ENCODE measurements at places on chromosomes 4 and X. TPM values are rescaled to one million over a fixed set of nuclear protein-coding genes. Genes with fewer than 3 reads are reported as not detected.

DNA sequence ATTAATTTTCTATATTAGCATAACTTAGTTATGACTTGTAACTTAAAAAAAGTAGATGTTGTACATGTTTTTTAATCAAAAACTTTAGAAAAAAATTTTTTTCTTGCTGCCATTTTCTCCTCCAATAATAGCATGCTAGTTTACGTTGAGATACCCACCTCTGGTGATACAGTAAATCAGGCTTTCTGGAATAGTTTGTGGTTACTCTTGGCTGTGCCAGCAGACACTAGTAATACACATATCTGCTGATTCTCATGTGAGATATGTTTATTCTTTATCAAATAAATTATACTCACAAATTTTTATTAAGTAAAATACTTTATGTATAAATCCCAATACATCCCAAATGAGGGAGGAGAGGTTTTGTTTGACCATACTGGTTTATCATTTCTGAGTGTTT lies 117.3 kb downstream of the KLHL8 start:
- DNase-seq: no peak

Gene GLUD2
- 3.7 TPM for total RNA-seq

- no peak for DNase-seq
These were observed 49.5 kb downstream of the TMEM154 start for GRCh38 chr4:152630324-152630723.

DNA sequence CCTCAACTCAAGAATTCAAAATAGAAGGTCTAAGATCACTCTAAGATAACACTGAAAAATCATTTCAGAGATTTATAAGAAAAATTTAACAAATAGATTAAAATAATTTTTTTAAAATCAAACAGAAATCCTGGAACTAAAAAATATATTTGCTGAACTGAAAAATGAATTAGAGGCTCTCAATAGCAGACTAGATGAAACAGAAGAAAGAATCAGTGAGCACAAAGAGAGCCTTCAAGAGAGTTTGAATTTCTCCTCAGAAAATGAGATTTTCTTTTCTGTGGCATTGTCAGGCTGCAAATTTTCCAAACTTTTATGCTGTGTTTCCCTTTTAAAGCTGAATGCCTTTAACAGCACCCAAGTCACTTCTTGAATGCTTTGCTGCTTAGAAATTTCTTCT lies 335.0 kb upstream of the SLC7A11 start:
- no peak for DNase-seq

GRCh38 chr4:140755774-140756318 lies 339 bp downstream of the TBC1D9 start:
- DNase-seq: peak; percentile 59

GRCh38 chrX:22520128-22520828 lies 247.6 kb downstream of the CBLL2 start:
- DNase-seq: no peak

Gene NXF2B
- total RNA-seq: not detected

GRCh38 chr4:98603683-98604521 lies 54.5 kb downstream of the TSPAN5 start:
- DNase-seq: no peak

DNA sequence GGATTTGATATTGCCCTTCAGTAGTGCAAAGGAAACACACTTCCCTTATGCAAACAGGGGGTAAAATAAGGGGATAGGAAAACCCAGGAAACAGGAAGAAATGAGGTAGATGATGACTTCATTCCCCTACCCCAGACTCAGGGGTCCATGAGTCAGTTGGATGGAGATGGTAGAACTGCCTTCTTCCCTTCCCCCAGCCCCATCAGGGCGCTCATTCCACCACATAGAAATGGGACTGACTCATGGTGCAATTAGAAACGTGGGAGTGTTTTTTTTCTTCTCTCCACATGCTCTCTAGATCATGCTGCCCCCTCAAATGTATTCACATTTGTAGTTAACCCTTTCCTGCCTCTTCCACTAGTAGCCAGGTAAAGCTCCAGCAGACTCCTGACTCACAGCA lies 23.1 kb upstream of the ARMCX2 start:
- no peak for DNase-seq

GRCh38 chrX:20263474-20263873 lies 3.2 kb downstream of the RPS6KA3 start:
- DNase-seq: no peak

- no peak for DNase-seq
These were observed 56.9 kb downstream of the ATG4A start for GRCh38 chrX:108148524-108148923.

GRCh38 chr4:181688872-181689271 lies 554.3 kb upstream of the TENM3 start:
- DNase-seq: no peak

- DNase-seq: no peak
These were observed 540.8 kb downstream of the ADGRL3 start for GRCh38 chr4:61740886-61741285.

Gene GJB1
- 255 TPM for total RNA-seq

Gene SPANXN3
- total RNA-seq: not detected

DNA sequence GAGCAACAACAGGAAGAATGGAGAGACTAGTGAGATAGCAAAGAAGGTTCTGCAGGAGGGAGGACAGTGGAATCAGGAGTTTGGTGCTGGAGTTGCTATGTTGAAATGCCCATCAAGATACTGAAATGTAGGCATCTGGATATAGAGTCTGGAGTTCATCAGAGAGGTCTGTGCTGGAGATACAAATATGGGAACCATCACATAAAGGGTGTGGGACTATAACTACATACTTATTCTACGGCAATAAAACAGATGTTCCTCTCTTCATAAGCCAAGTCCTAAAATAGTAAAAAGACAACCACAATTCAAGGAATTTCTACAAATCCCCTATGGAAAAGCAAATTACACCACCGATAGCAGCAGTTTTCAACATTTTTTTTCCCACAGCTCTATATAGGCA lies 1.6 kb downstream of the MED14 start:
- DNase-seq: no peak

DNA sequence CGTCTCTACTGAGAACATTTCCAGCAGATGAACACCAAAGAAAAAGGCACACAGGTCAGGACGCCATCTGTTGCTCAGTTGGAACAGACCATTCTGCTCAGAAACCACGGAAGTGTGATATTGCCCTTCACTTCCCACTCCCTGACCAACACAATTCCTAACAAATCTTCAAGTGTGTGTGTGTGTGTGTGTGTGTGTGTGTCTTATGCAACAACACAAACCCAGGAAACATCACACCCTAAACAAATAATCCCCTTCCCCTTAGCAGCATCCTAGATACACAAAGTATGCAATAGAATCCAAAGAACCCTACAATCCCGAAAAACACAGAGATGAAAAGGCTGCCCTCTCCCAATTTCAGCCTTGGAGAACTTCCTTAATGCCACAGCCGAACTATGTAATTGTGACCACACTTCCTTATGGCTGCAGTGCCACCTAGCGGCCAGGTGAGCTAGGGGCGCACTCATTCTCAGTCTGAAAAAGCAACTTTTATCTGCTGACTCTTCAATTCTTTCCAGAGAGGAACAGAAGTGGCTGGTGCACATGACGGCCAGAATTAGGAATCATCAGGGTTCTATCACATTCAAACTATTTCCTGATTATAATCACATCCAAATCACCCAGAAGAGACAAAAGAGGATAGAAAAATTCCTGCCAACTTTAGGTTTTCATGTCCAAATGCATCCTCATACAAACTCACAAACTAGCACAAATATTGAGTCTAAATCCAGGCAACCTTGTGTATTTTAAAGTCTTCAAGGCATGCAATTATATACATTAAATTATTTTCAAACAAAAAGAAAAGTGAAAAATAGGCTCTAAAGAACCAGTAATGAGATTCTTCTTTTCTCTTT lies 164.9 kb downstream of the DHX15 start:
- DNase-seq: peak; percentile 83

Gene UGDH
- total RNA-seq: 225 TPM

Gene USP17L13
- total RNA-seq: not detected

Gene SPANXD
- not detected for total RNA-seq

DNA sequence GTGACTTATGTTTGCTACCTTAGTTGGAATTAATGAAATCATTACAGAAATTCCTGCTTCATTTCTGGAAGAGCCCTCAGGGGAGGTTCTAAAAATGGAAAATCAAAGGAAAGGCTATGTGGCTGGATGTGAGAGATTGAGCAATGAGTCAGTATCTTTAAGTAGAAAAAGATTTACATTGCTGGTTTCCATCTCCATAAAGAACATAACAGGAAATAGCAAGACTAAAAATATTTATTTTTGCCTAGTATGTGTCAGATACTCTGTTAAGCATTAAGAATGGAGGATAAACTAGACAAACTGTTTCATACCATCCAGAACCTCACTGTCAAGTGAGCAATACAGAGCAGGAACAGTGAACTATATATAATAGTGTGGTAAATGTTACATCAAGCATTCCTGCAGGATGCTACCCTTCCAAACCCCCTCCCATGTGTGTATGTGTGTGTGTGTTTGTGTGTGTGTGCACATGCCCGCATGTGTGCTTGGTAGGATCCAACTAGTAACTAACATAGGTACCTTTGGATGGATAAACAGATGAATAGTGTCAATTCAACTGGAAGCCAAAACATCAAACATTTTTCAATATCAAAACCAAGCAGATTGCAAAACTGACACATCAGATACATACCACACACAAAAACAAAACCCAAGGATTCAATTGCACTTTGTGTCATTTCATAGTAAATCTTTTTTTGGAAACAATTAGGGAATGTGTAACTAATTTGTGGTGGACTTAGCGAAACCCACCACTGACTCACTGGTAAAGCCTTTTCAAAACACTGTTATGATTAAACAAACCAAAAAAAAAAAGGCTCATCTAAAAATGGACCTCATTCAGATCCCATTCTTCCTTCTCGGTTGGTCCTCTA lies 223.4 kb downstream of the SHROOM3 start:
- no peak for DNase-seq

DNA sequence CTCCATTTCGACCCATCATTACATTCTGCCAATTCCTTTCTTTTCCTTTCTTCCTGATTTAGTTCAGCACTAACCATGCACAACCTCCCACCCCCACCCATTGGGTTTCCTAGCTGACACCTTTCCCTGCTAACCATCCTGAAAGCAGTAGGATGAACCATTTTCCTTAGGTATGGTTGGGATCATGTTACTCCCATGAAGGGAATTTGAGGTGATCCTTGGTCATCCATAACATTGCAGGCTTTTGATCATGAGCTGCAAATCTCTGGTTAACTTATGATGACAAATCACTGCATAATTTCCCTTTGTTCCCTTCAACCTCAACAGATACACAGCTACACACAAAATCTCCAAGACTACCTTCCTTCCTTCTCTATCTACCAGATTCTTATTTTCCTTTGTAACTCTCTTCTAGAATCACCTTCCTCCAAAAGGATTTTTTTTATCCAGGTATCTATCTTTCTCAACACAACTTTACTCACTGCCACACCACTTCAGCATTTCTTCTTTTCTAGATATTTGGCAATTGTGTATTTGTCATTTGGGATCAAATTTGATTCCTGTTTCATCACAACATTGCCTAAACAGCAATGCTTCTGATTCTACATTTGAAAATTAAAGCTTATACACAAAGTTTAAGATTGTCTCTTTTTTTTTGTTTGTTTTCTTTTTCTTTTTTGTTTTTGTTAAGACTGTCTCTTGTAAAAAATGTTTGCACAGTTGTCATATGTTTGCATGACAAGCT lies 145.1 kb downstream of the RBM47 start:
- DNase-seq: no peak

DNA sequence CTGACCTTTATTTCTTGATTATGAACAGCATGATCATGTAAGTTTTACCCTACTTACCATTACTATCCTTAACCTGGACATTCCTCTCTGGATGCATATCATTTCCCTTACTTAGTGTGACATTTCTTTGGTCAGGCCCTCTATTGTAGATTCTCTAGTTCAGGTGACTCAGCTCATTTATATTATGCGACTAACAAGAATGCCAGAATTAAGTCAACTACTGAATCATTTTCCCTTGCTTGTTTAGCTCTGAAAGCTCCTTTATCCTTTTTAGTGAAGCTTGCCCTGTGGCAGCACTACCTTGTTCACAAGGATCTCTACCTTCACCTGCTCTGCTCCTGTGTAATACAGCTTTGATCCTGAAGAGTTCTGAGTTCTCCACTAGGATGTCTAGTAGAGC lies 15.1 kb upstream of the UGT2B17 start:
- DNase-seq: no peak
